NCI-H2171 treated with DMSO at 0.1 percent for 48 hours (cell line): ENCODE measurements at places on chromosomes 16 and 17.

GRCh38 chr17:3529817-3530741 lies 27.5 kb downstream of the TRPV3 start:
- DNase-seq = no peak

DNA sequence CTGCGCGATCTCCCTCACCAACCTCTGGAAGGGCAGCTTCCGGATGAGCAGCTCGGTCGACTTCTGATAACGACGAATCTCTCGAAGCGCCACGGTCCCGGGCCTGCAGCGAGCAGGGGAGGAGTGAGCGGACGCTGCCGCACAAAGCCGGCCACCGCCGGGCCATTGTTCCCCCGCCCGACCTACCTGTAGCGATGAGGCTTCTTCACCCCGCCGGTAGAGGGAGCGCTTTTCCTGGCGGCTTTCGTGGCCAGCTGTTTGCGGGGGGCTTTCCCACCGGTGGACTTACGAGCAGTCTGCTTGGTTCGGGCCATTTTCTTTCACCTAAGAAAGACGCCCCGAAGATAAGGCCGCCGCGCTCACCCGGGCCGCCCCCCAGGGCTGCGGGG lies 5.8 kb upstream of the UNK start:
- peak; percentile 73 for DNase-seq

- no peak for DNase-seq
These were observed 12.4 kb downstream of the CCDC47 start for GRCh38 chr17:63760771-63761539.

DNA sequence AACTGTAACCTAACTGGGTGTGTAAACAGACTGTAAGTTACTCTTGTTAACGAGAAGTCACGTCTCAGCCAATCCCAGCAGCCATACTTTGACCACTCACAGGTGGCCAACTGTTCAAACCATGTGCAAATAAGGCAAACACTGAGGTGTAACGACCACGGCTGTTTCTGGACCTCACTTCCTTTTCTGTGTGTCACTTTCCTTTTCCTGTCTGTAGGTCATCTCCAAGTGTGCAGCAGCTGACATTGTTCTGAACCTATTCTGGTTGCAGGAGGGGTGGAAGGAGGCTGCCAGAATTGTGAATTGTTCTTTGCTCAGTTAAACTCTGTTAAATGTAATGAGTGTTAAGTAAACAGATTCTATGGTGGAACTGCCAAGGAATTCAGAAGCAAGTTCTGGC lies 627.4 kb downstream of the KCNJ2 start:
- DNase-seq = no peak

- no peak for DNase-seq
These were observed 6.2 kb upstream of the MEOX1 start for GRCh38 chr17:43667947-43668348.

DNA sequence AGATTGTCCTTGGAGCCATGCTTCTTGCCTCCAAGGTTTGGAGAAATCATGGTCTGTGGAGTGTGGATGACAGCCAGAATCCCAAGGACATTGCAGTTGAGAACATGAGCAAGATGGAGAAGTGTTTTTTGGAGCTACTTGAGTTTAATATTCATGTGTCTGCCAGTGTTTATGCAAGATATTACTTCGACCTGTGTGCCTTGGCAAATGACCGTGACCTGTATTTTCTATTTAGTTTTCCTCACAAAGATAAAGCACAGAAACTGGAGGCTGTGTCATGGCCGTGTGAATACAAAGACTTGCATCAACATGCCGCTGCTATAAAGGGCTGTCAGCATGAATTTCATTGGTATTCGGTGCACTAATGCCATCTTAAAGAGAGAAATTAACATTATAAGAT lies 9.0 kb downstream of the GGA2 start:
- no peak for DNase-seq

DNA sequence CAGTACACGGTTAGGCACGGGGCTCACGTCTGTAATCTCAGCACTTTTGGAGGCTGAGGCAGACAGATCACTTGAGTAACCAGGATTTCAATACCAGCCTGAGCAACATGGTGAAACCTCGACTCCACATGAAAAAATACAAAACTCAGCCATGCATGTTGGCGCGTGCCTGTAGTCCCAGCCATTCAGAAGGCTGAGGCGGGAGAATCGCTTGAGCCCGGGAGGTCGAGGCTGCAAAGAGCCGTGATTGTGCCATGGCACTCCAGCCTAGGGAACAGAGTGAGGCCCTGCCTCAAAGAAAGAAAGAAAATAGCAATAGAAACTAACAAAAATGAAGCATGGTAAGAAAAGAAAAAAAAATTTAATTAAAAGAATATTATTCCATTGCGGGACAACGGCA lies 128.0 kb upstream of the CHMP6 start:
- DNase-seq = no peak

GRCh38 chr17:32551186-32551955 lies 64.6 kb downstream of the CDK5R1 start:
- DNase-seq = no peak

DNA sequence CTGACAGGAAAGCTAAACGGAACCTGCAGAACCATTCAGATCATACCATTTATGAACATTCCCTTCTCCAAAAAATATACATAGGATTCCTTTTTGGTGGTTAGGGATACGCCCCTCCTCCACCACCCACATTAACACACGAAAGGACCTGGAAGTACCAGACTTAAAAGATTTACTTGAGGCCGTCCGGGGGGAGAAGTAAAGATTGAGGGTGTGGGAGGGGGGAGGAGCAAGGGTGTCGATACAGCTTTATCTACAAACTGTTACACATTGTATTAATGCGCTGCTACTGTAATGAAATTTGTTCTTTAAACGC lies 537 bp downstream of the PALB2 start:
- DNase-seq = no peak

- DNase-seq = no peak
These were observed 166.5 kb downstream of the LAT start for GRCh38 chr16:29151317-29151716.

DNA sequence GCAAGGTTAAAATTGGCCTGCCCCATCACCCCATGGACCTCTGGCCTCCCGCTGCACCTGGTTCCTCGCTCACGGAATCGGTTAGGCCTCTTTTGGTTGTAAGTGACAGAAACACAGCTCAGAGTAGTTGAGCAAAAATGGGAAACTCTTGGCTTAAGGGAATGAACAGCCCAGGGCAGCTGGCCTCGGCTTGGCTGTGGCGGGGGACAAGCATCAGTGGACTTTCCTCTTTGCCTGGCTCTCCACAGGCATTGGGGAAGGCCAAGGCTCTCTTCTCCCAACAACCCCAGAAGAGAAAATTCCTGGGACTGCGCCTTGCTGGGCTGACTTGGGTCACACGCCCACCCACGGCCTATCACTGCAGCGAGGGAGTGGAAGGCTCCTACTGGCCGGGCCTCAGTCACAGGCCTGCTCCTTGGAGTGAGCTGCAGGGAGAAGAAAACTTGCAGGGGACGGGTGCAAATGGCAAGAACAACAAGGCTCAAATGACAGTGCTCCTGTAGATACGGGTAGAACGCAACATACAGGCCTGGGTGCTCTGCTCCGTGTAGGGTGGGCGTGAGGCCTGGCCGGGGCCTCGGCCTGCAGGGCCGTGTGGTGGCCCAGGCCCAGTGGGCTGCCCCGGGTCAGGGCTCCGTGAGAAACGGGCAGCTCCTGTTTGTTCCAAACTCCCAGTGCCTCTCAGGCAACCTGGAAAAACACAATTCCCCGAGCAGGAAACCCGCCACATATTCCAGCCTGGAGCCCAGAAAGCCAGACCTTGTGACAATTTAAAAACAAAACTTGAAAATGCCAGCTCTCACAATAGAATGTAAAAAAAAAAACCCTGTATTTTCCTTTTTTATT lies 25.0 kb upstream of the ATP2A3 start:
- no peak for DNase-seq

DNA sequence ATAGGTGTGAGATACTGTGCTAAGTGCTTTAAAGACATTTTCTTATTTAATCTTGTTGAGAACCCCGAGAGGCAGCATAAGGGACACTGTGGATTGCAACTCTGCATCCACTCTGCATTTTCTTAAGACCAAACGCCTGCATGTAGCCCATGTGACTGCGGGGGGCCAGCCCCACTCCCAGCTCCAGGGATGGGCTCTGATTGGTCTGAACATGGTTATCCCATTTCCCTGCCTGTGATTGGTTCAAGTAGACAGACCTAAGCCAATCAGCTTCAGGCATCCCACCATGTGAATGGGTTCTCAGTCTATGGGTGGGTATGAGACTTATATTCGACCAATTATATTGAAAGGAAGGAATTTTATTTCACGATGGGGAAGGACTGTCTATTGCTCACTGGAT lies 33.2 kb upstream of the USP7 start:
- no peak for DNase-seq

DNA sequence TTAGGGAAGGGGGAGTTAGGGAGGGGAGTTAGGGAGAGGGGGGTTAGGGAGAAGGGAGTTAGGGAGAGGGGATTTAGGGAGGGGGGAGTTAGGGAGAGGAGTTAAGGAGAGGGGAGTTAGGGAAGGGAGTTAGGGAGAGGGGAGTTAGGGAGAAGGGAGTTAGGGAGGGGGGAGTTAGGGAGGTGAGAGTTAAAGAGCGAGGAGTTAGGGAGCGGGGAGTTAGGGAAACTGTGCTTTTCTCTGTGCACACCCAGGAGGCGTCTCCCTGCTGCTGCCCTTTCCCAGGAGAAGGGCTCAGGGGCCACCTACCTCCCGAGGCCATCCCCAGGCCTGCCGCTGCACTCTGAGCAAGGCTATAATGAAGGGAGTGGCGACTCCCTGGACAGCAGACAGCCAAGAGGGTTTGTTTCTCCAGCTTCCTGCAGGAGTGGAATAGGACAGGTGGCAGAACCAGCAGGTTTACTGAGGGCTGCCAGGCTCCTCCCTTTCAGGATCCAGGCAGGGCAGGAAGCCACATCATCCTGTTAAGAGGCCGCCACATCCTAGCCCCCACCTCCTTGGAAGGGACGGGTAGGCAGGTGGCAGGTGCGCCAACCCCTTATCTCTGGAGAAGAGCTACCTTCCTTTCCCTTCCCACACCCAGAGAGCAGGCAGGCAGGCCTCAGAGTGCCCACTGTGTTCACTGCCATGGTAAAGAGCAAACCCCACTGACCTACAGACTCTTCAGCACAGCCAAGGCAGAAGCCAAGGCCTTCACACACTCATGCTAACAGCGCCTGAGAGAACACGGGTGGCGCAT lies 4.3 kb downstream of the CANT1 start:
- DNase-seq = peak; percentile 88

GRCh38 chr16:3587547-3588110 lies 10.4 kb upstream of the NLRC3 start:
- DNase-seq = no peak

GRCh38 chr16:49651996-49652395 lies 203.9 kb downstream of the ZNF423 start:
- DNase-seq = no peak

GRCh38 chr17:46770439-46770817 lies 48.1 kb downstream of the WNT3 start:
- no peak for DNase-seq

- no peak for DNase-seq
These were observed 6.0 kb upstream of the ATP1B2 start for GRCh38 chr17:7644775-7645174.

- no peak for DNase-seq
These were observed 5.6 kb downstream of the FAM171A2 start for GRCh38 chr17:44358066-44358465.

DNA sequence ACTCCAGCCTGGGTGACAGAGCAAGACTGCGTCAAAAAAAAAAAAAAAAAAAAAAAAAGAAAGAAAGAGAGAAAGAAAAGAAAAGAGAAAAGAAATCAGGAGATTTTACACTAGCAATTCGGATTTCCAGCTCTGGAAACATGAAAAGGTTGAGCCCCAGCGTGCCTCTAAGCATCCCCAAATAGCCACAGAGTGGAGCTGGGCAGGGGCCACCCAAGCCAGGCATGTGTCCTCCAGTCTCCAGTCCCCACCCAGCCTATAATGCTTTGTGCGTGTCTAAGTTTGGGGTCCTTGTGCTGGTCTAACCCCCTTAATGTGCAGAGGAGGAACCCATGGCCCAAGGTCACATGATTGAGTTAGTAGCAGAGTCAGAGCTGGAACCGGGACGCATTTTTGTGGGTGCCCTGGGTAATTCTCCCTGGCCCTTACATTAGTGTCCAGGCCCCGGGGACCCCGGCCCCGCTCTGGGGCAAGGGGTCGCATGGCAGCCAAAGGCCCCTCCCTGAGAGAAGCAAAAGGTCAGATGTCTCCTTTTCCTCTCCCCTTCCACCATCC lies 19.9 kb downstream of the ADAM11 start:
- no peak for DNase-seq

GRCh38 chr16:8768283-8768682 lies 29.2 kb downstream of the TMEM186 start:
- no peak for DNase-seq

- DNase-seq = no peak
These were observed 63.4 kb downstream of the KLHDC4 start for GRCh38 chr16:87702325-87702811.

- no peak for DNase-seq
These were observed 80.3 kb downstream of the GSG1L start for GRCh38 chr16:27983244-27983643.

GRCh38 chr16:85862476-85863383 lies 36.2 kb upstream of the IRF8 start:
- DNase-seq = no peak

GRCh38 chr16:84303023-84303422 lies 8.3 kb downstream of the WFDC1 start:
- DNase-seq = no peak

- DNase-seq = no peak
These were observed 14.4 kb upstream of the ATP2A3 start for GRCh38 chr17:3978421-3979289.

DNA sequence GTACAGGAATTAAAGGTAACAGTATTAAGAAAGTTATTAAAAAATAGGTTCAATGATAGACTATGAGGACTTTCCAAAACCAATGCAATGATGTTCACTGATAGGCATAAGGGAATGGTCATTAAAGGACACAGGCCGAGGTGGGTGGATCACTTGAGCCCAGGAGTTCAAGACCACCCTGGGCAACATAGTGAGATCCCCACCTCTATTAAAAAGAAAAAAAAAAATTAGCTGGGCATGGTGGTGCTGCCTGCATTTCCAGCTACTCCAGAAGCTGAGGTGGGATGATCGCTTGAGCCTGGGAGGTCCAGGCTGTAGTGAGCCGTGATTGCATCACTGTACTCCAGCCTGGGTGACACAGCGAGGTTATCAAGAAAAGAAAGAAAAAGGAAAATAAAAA lies 5.9 kb downstream of the TOP2A start:
- no peak for DNase-seq

DNA sequence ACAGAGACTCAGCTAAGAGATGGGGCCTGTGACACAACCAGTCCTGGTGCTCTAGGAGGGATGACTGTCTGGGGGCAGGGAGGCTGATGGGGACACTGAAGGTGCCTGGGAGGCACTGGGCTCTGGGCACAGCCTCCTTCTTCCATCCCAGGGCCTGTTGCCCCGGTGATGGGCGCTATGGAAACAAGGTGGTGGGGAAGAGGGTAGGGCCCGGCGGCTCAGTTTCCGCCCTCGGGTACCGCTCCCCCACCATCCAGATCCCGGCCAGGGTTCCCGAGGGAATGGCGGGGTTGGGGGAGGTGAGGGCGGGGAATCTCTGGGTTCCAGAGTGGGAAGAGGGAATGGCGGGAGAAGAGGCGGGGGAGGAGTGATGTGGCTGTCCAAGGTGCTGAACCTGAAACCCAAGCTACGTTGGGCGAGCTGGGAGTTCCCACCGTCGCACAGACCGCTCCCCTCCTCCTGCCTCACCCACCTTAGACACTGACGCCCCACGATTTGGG lies 981 bp downstream of the KCNH4 start:
- DNase-seq = peak; percentile 14

- peak; percentile 57 for DNase-seq
These were observed 6.6 kb upstream of the BMERB1 start for GRCh38 chr16:15427648-15428239.

GRCh38 chr17:65227637-65228036 lies 90.5 kb downstream of the RGS9 start:
- no peak for DNase-seq
